ENCODE measurements at places on chromosomes 3 and 15.
A peak's percentile ranks its signal among the peaks of the same experiment; 100 is the strongest.

GRCh38 chr3:188689101-188689574, 482.6 kb upstream of the TPRG1 start:
- no peak for DNase-seq

- no peak for DNase-seq
Measured at GRCh38 chr3:62870321-62870720, 4.9 kb downstream of the CADPS start.

DNA sequence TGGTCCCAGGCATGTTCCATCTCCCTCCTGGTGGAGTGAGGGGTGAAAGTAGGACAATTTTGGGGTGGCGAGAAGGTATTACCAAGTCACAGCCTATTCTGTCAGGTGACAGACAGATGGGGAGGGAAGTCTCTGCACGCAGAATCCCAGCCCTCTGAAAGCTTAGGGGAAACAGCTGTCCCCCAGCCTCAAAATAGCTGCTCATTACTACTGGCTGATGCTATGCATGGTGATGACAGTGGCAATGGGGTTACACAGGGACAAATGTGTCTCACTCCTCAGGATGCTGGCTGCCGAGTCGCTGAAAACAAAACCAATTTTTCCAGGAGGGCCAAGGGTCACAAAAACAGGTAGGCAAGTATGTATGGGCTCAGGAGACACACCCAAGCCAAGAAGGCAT, 68.8 kb upstream of the OXTR start:
- DNase-seq: no peak

GRCh38 chr15:74233851-74234597, 2.1 kb upstream of the CCDC33 start:
- no peak for DNase-seq

GRCh38 chr3:182949688-182950087, 30.6 kb downstream of the DCUN1D1 start:
- DNase-seq: no peak

DNA sequence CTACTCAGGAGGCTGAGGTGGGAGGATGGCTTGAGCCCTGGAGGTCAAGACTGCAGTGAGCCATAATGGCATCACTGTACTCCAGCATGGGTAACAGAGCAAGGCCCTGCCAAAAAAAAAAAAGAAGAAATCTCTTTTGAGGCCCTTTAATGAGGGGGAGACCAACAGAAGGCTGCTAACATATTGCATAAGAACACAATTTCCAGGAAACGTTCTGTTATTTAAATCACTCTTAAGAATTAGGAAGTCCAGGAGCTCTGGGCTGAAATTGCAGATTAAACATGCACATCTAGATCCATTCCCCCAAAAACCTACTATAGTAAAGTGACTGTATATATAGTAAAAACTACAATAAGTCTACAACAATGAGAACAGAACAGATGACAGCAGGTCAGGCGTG, 16.1 kb upstream of the BLM start:
- DNase-seq: no peak

GRCh38 chr3:50950591-50950990, 275.9 kb downstream of the DOCK3 start:
- no peak for DNase-seq

- no peak for DNase-seq
Measured at GRCh38 chr15:39127925-39128617, 452.8 kb upstream of the THBS1 start.

- no peak for DNase-seq
Measured at GRCh38 chr3:127699416-127700300, 26.9 kb downstream of the ABTB1 start.

DNA sequence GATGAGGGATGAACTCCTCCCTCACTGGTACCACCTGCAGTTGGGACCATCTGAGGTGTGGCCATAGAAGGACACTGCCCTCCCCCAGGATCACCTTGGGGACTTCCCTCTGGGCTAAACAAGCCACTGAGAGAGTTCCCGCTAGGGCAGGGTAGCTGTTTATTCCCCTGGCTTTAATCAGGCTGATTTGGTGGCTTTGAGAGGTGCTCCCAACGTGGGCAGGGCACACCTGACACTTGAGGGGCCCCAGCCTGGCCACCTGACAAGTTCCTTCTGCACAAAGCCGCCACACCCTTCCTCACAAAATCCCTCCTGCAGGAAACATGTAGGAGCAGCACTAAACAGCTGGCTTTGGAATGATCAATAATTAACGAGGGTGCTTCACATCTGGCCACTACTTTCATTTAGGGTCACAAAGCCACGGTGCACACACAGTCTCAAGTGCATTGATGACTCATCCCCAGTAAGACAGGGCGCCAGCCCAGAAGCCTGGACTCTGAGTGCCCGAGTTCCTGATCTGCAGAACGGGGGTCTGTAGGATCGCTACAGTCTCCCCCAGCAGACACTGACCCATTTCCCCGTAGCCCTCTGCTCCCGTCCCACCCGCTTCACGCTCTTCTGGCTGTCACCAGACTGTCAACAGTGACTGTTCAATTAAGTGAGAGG, 75.1 kb downstream of the ATP10A start:
- no peak for DNase-seq

- DNase-seq: no peak
Measured at GRCh38 chr3:16255726-16256125, 9.0 kb downstream of the DPH3 start.

DNA sequence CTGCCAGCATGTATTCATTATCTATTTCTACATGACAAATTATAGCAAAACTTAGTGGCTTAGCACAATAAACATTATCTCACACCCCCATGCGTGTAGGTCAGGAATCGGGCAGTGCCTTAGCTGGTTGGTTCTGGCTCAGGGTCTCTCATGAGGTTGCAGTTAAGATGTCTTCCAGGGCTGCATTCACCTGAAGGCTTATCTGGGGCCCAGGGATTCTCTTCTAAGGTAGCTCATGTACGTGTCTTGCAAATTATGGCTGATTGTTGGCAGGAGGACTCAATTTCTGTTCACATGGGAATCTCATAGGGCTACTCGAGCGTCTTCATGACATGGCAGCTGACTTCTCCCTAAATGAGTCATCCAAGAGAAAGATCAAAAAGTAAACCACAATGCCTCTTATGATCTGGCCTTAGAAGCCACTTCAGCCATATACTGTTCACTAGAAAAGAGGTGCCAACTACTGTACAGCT, 42.9 kb upstream of the TSC22D2 start:
- DNase-seq: no peak

- DNase-seq: no peak
Measured at GRCh38 chr3:183619624-183620251, 15.7 kb upstream of the KLHL24 start.

DNA sequence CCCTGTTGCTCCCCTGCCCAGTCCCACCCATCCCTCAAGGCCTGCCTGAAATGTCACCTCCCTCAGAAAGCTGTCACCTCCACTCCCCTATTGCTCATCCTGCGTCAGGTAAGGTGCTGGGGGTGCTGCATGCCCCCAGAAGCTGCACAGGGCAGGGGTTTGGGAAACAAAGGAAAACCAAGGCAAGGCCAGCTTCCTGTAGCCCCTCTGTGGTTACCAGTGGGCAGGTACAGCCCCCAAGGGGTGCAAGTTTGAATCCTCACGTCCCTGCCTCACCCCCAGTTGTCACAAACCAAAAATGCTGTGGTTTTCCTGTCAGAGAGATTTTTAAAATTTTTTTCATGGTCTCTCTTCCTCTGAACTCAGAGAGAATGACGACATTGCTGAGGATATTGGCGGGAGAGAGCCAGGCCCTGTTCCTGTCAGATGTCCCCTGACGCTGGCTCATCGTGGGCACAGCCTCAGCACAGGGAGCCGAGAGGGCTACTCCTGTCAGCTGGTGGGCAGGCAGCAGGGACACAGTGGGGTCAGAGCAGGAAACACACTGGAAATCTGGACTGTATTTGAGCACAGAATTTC, 27.0 kb downstream of the PSTPIP1 start:
- DNase-seq: peak; percentile 59

DNA sequence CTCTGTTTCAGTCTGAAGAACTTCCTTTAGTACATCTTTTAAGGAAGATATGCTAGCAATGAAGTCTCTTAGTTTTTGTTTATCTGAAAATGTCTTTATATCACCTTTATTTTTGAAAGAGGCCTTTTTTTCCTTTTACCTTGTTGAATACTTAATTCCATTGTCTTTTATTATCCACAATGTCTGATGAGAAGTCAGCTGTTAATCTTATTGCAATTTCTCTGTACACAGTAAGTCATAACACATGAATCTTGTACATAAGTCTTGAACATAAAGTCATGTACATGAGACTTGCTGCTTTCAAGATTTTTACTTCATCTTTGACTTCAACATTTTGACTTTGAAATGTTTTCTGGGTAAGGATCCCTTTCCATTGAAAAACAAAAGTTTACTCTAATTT, 424.3 kb upstream of the ATP10A start:
- no peak for DNase-seq

- no peak for DNase-seq
Measured at GRCh38 chr3:40720341-40720740, 195.6 kb downstream of the ZNF621 start.

GRCh38 chr3:169574531-169574930, 89.0 kb downstream of the MECOM start:
- no peak for DNase-seq

GRCh38 chr15:63324770-63325169, 47.4 kb downstream of the APH1B start:
- DNase-seq: no peak

DNA sequence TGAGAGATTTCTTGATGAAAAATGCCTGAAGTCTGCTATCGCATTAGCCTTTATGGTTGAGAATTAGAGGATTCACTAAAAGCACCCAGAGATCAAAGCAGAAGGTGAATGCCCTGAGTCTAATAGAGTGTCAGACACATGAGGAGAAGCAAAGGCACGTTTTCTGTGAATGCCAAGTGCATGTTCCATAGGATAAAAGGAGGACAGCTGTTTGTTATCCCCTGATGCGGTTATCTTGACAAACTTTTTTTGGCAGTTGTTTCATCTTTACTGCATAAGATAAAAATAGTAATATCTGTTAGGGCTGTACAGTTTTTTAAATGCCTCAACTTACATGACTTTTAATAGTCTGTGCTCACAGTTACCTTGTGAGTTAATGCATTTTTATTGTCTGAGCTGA, 65.3 kb upstream of the CD96 start:
- no peak for DNase-seq

DNA sequence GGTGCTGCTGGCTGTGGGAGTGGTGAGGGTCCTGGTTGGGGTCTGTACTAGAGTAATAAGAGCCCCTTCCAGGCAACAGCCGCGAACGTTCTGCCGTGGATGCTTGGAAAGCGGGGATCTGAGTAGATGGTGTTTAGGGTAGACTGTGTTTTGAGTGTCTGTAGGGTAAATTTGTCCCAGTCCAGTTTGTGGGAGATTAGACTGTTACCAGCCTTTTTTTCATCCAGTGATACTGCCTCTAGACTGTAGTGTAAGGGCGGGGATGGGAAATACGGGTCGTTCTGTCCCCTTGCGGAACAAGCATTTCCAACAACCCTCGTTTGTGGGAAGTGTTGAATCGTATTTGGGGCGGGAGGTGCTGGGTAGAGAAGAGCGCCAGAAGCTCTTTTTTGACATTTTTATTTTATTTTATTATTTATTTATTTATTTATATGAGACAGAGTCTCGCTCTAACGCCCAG, 424 bp downstream of the HAUS2 start:
- DNase-seq: no peak

DNA sequence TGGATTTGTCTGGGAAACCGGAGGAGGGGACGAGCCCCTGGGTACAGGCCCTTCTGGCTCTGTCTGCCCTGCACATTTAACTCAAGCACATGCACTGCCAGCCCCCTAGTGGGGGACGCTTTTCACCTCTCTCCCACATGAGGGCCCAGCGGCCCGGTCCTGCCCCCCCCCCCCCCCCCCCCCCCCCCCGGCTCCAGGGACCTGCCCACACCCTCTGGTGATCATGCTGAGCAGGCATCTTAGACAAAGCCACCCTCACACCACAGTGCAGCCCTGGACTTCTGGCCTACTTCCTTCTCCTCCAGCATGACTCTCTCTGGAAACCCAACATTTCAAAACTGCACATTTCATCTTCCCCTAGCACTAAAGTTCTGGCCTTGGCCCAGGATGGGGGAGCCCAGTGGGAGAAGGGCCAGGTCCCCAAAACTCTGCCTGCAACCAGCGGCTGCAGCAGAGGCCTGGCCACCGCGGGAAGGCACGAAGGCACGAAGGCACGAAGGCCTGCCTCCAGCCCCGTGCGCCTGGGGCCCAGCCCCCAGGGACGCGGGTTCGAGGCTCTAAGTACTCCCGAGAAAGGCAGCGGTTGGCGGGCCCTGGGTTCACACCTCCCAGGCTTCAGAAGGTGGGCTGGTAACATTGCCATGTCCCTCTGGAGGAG, 14.1 kb downstream of the KLF15 start:
- no peak for DNase-seq

- DNase-seq: no peak
Measured at GRCh38 chr3:31371484-31372177, 161.1 kb upstream of the STT3B start.

- DNase-seq: no peak
Measured at GRCh38 chr15:46636206-46636605, 1001.4 kb downstream of the SQOR start.

DNA sequence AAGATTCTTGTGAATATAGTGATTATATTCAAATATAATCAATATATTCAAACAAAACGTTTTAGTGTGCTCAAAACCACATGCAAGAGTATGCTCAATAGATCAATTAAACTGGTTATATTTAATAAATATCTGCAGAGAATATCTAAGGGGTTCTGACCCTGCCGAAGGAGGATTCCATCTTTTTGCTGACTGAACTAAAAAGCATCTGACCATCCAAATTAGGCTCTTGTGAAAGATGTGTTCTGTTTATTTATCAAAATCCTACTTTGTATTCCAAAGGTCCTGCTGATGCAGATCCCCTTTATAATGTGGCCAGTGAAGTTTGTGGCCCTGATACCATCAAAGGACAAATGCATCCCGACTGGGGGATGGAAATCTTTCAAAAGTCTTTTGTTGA, 41.8 kb upstream of the ARPIN start:
- DNase-seq: no peak

DNA sequence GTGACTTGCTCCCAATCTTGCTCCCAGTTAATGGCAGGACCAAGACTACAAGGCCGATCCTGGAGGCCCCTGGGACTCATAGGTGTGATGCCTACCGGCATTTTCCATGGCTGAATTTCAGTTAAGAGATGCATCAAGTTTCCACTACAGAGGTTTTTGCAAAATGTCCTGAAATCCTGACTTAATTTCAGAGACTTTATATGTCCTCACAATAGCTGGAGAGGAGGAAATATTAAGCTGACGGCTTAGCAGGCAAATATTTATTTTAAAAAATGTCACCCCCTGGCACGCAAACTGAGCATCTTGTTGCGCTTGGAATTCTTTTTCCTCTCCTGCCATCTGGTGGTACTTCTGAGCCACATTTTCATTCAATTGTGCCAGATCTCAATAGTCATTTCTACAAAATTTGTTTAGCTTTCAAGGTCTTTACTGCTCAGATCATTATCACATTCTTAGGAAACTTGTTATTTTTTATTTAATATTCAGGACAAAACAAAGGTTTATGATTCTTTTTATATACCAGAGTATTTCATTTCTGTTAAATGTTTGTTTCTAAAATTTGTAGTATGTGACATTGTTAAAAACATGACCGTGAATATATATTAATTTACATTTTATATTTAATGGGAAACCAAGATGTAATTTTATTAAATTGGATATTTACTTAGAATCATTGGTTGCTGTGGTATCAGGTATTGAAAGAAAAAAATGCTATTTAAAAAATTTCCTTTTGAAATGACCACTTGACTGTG, 189.2 kb upstream of the THRB start:
- no peak for DNase-seq

GRCh38 chr15:42282344-42282743, 9.1 kb upstream of the TMEM87A start:
- no peak for DNase-seq

GRCh38 chr15:89243046-89243690, 611 bp upstream of the FANCI start:
- DNase-seq: no peak

- no peak for DNase-seq
Measured at GRCh38 chr3:184345317-184346144, 8.1 kb downstream of the FAM131A start.

All from effector memory CD8-positive, alpha-beta T cell (primary cell).